ENCODE measurements at places on chromosomes 4 and X. TPM values are rescaled to one million over a fixed set of nuclear protein-coding genes. Genes with fewer than 3 reads are reported as not detected.

TAF7L gene
- not detected for total RNA-seq

- H3K27me3 ChIP-seq, result no peaks in the 10 kb centered on the region
- no peaks in the 10 kb centered on the region for H3K36me3 ChIP-seq
- DNase-seq, result no peak
Measured at GRCh38 chrX:18855919-18856644, 127.8 kb downstream of the PHKA2 start.

- no peak within 1 kb of the TSS for H3K27ac ChIP-seq
- H3K27me3 ChIP-seq, result peaks cover 35% of the 10 kb centered on the region
- no peaks in the 10 kb centered on the region for H3K36me3 ChIP-seq
- peaks cover 16% of the 10 kb centered on the region for H3K4me1 ChIP-seq
Measured at GRCh38 chr4:76251441-76252270, at the start of gene FAM47E. Gene FAM47E (plus strand): TSS chr4:76251721. CDS start chr4:76251747, 26 bp downstream.

DNA sequence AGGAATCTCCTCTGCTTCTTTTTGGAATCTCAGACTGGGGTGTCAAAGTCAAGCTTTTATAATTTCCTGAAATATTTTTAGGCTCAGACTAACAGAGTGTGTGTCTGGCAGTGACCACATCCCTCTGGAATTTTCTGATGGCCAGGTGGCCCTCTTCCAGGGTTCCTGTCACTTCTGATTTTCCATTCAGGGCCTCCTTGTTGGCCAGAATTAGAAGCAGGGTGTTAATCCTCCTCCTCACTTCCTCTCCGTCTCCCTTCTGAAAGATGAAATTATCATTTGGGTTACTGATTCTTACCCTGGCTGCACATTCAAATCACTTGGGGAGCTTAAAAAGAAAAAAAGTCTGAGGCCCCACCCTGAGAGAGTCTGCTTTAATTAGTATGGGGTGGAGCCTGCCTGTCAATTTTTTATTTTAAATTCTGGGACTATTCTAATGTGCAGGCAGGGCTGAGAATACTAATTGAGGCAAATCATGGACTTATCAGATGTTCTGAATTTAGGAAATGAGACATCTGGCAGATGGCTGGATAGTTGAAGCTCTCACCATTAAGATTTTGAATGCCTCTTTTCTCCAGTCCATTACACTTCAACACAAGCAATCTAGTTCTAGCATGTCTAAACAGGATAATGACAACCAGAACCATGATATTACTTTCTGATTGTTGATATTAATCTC lies 43.2 kb downstream of the HAND2 start:
- H3K4me3 ChIP-seq, result no peak overlapping the region
- no peak overlapping the region for H3K27ac ChIP-seq
- H3K36me3 ChIP-seq, result no peaks in the 10 kb centered on the region
- peaks cover 8% of the 10 kb centered on the region for H3K27me3 ChIP-seq
- DNase-seq, result no peak

- peak; percentile 10 for DNase-seq
- no peak overlapping the region for H3K4me3 ChIP-seq
- H3K4me1 ChIP-seq, result no peaks in the 10 kb centered on the region
- H3K36me3 ChIP-seq, result no peaks in the 10 kb centered on the region
- no peak overlapping the region for H3K27ac ChIP-seq
- H3K27me3 ChIP-seq, result no peaks in the 10 kb centered on the region
Measured at GRCh38 chrX:97743014-97743413, 859.3 kb downstream of the RPA4 start.

DNA sequence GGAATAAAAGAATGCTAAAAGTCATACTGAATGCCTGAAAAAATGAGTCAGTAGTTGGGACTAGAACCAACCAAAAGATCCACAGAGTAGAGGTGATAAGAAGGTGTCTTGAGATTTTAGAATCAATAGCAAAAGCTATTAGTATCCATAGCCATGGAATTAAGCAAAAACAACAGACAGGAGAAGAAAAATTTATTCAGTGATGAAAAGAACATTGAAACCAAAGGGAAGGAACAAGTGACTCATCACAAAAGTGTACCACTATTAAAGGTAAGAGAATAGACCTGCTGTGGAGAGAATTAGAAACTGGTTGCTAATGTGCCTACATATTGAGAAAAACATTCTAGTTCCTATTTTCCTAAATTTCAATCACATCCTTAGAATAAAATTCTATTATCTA lies 182.0 kb upstream of the NEIL3 start:
- no peaks in the 10 kb centered on the region for H3K27me3 ChIP-seq
- DNase-seq, result no peak
- no peak overlapping the region for H3K27ac ChIP-seq
- no peak overlapping the region for H3K4me3 ChIP-seq
- H3K36me3 ChIP-seq, result no peaks in the 10 kb centered on the region

DNA sequence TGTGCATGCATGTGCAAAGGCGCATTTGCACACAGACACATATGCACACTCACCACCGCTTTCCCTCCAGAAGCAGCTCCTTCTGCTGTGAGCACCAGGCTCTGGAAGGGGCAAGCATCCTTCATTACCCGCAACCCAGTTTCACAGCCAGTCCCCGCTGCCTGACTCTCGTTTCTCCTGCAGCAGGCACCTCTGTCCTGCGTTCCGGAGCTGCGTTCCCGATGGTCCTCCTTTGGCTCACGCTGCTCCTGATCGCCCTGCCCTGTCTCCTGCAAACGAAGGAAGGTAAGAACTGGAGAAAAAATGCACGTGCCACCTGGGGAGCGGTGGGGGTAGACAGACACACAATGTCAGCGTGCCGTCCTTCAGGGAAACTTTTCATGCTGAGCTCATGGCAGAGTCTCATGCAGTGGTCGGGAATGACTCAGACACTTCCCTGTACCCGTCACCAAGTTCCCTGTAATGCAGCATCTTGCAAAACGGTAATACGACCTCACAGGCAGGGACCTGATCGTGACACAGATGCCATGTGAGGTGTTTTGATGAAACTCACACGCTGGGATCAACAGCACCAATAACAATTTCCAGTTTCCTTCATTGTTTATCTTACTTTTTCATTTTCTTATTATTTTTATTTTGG lies 5.1 kb downstream of the IL3RA start:
- no peak overlapping the region for H3K4me3 ChIP-seq
- no peaks in the 10 kb centered on the region for H3K4me1 ChIP-seq
- no peak for DNase-seq
- no peaks in the 10 kb centered on the region for H3K27me3 ChIP-seq

GRCh38 chr4:103099691-103100392 lies at the start of gene BDH2:
Gene BDH2 (minus strand): TSS chr4:103099834. CDS start chr4:103096254, 3,580 bp downstream.
- no peak within 1 kb of the TSS for H3K27ac ChIP-seq
- H3K36me3 ChIP-seq, result no peaks in the 10 kb centered on the region
- peak within 1 kb of the TSS; percentile 47 for H3K4me3 ChIP-seq
- peak; percentile 98 for DNase-seq
- H3K27me3 ChIP-seq, result no peaks in the 10 kb centered on the region

DNA sequence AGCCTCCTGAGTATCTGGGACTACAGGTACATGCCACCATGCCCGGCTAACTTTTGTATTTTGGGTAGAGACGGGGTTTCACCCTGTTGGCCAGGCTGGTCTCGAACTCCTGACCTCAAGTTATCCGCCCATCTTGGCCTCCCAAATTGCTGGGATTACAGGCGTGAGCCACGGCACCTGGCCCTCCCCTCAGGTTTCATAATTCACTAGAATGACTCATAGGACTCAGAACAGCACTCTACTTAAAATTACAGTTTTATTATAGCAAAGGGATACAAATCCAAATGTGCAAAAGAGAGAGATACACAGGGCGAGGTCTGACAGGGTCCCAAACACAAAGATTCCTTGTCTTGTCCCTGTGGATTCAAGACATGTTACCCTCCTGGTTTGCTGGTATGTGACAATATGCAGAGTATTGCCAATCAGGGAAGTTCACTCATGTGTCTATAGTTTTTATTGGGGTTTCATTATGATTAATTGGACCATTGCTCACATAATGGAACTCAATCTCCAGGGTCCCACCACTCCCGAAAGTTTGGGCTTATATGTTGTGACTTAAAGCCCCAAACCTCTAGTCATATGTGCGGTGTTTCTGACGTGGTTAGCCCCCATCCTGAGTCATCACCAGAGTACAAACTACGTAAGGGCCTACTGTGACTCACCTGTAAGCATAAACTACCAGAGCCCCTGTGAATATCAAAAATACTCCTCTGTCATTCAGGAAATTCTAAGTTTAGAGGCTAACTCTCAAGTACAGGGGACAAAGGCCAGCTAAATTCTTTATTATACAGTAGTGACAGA lies 5.2 kb downstream of the YIPF6 start:
- peaks cover 3% of the 10 kb centered on the region for H3K4me1 ChIP-seq
- no peaks in the 10 kb centered on the region for H3K27me3 ChIP-seq
- no peak for DNase-seq

- peak; percentile 7 for DNase-seq
- H3K36me3 ChIP-seq, result no peaks in the 10 kb centered on the region
- no peak overlapping the region for H3K4me3 ChIP-seq
- H3K27ac ChIP-seq, result no peak overlapping the region
Measured at GRCh38 chrX:13266641-13267345, 53.1 kb downstream of the ATXN3L start.

DNA sequence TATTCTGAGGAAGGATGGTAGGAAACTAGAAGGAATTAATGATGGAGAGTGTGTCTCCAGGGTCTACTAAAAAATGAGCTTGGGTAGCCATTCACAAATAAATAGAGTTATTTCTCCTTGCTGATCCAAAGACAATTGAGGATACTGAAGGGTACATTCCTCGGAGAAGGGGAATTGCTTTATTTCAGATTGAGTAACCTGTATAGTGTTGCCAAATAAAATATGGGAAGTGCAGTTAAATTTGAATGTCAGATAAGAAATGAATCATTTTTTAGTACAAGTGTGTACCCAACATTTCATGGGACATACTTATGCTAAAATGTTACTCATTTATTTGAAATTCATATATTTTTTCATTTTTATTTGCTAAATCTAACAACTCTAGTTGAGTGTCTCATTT lies 16.0 kb upstream of the VSIG1 start:
- DNase-seq, result no peak
- no peaks in the 10 kb centered on the region for H3K27me3 ChIP-seq
- no peak overlapping the region for H3K27ac ChIP-seq
- H3K4me3 ChIP-seq, result no peak overlapping the region
